ENCODE measurements at places on chromosomes 1 and 21.
A peak's percentile ranks its signal among the peaks of the same experiment; 100 is the strongest.

GRCh38 chr21:28272272-28272992 lies 720.2 kb downstream of the LTN1 start:
- no peak for DNase-seq

DNA sequence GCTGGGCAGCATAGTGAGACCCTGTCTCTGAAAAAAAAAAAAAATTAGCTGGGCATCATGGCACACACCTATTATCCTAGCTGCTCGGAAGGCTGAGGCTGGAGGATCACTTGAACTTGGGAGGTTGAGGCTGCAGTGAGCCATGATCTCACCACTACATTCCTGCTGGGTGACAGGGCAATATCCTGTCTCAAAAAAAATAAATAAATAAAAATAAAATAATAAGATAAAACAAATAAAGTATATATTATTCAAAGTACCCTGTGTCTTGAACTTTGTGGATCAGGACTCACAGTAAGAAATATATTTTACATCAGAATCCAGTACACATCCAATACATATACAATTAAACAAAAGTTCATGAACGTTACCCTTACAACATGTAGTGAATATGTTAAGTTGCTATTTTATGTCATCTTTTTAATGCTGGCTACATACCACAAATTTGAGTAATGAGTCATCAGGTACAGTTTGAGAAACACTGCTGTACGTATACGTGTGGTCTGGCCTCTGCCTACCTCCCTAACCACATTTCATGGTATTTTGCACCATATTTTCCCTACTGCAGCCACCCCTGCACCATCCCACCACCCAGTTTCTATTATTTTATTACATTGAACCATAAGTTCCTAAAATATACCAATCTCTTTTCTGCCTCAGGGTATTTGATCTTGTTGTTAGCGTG lies 4.4 kb downstream of the NME7 start:
- no peak for DNase-seq

DNA sequence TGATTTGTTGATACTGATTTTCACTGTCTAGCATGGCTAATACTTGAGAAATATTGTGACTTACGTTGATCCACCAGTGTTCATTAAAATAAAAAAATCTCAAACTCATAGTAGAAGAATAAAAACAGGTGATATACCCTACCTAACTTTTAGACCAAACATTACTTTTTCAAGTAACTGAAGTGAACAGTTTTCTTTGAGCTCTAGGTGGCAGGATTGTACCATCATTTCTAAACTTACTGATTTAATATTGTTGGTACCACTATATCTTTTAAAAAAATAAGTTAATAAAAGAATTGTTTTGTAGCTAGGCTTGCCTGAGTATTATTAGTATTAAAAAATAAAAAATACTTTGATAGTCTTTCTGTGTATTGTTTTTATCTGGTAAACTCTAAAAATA lies 21.5 kb downstream of the CDC73 start:
- no peak for DNase-seq

- no peak for DNase-seq
Observed at GRCh38 chr1:23400324-23401114, 24.0 kb downstream of the TCEA3 start.

GRCh38 chr21:33703750-33704606 lies 61.7 kb downstream of the ITSN1 start:
- DNase-seq, result no peak

DNA sequence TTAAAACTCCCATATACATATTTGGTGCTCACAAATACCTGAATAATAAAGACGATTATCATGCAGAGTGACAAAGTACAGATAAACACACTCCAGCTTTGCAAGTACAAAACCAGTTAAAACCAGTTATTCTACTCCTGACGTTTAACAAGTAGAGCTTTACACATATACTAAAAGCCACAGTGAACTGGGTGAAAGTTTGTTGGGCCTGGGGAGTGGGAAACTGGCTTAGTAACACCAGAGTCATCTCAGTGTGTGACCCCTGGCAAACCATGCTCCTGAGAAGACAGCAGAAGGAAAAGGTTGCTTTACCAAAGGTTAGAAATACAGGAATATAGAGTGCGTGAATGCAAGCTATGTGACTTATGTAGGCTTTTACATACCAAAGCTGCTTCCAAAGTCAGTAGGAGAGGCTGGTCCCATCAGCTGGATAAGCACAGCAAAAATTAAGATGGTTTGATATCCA lies 148.1 kb downstream of the NRIP1 start:
- no peak for DNase-seq

GRCh38 chr1:88946861-88947260 lies 45.6 kb downstream of the KYAT3 start:
- DNase-seq, result no peak

- no peak for DNase-seq
Observed at GRCh38 chr1:114126261-114127095, 27.2 kb downstream of the SYT6 start.

DNA sequence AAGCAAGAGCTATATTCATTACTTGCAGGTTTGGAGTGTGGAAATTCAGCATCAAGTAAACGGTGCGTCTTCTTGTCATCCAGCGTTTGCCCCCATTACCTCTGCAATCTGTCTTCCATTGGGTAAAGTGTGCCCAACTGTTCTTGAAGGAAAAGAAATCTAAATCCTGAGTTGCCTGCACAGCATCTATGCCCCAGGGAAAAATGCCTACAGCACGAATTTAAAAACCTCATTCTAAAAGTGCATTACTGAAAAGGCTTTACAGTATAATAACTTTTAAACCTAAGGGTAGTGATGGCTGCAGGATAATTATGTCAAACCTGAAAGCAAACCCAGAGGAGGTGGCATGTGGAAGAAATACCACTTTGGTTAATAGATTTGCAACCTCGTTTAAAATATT lies 37.2 kb downstream of the KCNK1 start:
- DNase-seq, result no peak

DNA sequence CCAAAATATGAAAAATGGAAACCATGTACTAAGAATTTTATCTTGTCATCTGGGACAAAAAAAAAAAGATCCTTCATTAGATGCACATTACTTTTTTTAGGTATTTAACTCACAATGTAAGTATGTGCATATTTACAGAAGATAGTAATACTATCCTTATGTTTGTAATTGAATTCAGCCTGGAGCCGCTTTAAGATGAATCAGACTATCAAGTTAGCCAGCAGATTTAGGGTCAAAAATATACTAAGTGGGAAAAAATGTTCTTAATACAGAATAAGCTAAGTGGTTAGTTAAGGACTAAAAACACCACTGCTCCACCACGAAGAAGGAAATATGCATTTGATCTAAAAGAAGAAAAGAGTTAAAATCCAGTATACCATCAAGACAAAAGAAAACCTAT lies 49.1 kb downstream of the DSCAM start:
- DNase-seq, result no peak

DNA sequence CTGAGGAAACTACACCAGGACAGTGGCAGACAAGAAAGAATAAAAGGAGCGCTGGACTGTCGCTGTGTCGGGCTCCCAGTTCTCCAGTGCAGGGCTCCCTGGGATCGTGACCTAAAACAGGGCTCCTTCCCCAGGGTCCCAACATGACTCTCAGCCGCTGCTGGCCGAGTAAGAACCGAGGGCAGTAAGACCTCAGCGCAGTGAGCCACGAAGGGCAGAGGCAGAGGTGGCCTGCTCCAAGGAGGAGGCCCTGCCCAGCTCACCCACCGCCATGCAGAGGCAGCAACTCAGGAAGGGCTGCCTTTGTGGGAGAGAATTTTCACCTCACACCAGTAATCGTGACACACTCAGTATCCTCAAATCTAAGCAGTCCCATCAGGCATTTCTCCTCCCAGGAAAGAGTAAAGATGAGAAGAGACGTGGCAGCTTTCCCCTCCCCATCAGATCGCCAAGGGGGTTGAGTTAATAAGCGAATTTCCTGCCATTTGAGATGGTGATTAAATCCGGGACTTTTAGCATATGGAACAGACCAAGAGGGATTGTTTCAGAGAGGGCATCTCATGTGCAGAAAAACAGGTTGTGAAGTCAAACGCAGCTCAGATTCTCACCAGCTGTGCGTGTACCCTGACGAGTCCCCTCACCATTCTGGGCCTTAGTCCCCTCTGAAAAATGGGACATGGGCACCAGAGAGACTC lies 19.8 kb upstream of the ARTN start:
- DNase-seq, result no peak

GRCh38 chr1:42259059-42259738 lies 75.8 kb downstream of the FOXJ3 start:
- DNase-seq, result no peak

DNA sequence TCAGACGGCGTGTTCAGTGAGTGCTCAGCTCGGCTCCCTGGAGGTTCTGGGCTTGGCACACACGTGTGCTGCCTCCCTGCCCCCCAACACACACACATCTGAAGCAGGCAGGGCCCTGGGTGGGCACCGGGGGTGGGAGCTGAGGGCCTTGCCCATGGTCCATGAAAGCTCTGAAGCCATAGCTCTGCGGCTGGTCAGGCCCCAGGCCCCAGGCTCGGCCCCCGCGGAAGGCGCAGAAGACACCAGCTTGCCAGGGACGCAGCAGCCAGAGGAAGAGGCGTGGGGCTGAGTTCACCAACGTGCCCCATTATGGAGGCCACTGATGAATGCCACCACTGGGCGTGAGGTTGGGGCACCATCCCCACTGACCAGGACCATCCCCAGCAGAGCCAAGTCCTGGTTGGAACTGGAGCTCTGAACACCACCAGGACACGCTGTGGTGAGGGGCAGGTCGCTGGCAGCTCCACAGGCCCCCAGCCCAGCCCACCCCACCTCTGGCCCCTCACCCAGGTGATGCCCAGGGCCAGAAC lies 4.2 kb downstream of the AURKAIP1 start:
- no peak for DNase-seq

DNA sequence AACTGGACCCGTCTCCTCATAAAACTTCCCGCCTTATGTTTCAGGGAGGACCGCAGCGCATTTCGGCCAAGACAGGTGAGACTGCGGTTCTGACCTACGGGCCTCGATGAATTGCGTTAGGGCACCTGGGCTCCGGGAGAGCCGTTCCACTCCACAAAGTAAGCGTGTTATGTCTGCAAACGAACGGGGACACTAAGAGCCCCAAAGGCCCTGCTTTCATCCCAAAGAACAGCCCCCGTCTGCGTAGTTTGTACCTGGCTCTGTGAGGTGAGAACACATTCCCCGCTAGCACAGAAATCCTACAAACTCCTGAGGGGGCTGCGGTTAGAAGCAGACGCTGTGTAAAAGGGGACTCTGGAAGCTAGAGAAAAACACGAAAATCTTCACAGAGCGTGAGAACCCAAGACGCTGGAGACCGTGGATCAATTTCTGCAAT lies 41.6 kb upstream of the PPIAL4F start:
- DNase-seq, result peak; percentile 65

DNA sequence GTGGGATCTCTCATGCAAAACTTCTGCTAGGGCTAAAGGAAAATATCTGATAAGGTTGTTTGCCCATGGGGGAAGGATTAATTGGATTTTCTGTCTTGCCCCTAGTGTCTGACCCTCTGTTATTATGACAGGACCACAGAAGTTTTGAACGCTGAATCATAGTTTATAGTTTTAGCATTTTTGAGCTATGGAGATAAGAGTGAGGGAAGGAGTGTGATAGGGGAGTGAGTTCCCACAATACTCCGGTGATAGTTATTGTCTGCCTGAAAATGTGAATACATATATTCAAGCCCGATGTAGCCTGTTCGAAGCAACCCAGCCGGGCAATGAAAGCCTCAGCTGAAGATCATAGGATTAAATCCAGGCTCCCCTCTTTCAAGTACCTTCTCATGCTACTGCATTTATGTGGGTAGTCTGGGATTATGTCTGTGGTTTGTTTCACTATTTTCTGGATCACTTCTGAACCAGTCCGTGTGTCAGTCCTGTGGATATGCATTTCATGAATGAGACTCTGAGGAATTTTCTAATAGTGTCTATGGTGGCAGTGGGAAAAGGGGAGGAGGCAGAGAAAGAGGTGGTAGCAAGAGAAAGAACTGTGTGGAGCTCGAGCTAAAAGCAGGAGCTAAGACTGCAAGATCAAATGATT lies 258.7 kb downstream of the DISC1 start:
- no peak for DNase-seq

- DNase-seq, result no peak
Observed at GRCh38 chr1:55931081-55931940, 648.1 kb downstream of the PLPP3 start.

DNA sequence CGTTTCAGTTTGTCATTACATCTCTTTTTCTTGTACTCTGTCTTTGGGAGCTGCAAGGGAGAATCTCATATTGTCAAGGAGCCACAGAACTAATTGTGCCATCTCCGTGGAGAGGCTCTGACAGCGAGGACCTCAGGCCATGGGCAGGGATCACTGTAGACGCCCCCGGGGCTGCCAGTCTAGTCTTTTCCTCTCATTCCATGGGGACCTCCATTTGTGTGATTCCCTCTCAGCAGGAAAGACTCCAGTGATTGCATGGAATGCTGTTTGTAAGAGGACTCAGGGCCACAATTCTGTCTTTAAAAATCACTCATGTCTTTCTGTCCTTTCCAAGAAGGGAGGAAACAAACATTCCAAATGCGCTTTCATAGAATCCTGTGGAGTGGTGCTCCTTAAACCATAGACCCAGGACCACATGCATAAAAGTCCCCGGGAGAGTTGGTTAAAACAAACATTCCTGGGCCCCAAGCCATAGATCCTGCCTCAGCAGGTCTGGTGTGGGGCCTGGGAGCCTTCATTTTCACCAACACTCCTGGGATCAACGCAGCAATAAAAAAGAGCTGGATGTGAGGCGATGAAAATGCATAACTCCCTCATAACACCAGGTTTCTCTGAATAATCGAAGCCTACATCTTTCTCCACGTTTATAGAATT lies 104.5 kb downstream of the ZP4 start:
- DNase-seq, result no peak

- no peak for DNase-seq
Observed at GRCh38 chr1:20997602-20998224, 179.0 kb downstream of the EIF4G3 start.

- DNase-seq, result no peak
Observed at GRCh38 chr1:24609949-24610517, 33.1 kb upstream of the SRRM1 start.

- no peak for DNase-seq
Observed at GRCh38 chr1:16420424-16421118, 16.7 kb downstream of the SPATA21 start.

DNA sequence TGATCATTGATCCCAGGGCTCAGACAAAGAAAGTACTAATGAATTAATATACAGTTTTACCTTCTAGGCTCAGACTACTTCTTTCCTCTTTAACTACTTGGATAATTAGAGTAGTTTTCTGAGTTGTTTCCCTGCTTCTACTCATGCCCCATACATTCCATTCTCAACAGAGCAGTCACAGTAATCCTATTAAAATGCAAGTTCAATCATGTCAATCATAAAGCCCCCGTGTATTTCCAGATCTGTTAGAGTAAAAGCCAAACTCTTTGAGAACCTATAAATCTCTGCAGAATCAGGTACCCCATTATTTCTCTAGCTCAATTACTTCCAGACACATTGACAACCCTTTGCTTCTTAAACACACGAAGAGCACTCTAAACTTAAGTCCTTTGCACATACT lies 242.1 kb upstream of the PRMT6 start:
- no peak for DNase-seq

GRCh38 chr21:29508301-29508700 lies 209.6 kb downstream of the BACH1 start:
- DNase-seq, result no peak

Data from NCI-H1105 treated with DMSO at 0.1 percent for 48 hours (cell line).